Left renal cortex interstitium (tissue), 4 donors: ENCODE measurements at places on chromosomes 5 and 9. TPM values are rescaled to one million over a fixed set of nuclear protein-coding genes. Genes with fewer than 3 reads are reported as not detected.

DNA sequence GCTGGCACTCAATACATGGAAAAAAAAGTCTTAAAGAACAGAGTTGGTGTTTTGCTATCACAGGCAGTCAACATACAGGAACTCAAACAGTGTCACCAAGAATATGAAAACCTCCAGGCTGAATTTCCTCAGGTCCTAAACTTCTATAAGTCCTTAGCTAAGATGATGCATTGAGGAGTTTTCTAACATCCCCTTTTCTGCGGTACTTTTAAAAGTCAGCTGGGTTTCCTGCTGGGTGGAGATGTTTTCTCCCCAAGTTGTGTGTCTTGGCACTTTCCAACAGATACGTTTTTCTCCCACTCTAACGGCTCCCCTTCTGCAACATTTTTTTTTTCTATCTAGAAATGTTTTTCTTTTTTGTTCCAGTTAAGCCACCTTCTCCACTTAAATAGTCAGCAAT lies 244.8 kb upstream of the HAPLN1 start:
- DNase-seq = no peak

DNA sequence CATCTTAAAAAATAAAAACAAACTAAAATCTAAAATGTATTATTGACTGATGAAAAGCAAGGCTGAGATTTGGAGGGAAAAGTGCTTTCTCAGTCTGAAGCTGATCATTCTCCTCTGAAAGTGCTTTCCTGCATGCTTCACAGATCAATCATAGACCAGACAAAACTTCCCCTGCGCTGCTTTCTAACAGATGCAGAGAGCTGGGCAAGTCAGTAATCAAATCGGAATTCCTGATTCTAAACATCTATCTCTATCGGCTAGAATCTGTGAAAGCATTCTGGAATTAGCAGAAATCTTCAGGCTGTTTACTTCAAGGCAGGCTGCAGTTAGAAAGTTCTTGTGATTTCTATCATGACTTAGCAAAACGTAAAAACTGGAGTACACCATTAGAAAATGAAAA lies 15.6 kb upstream of the FAM81B start:
- no peak for DNase-seq

NEUROG1 gene
- polyA plus RNA-seq = not detected

KIF12 gene
- polyA plus RNA-seq = 174 TPM

EMB gene
- 3.5 TPM for polyA plus RNA-seq
